Left ventricle myocardium inferior (tissue), 1 donor: ENCODE measurements at places on chromosomes 11 and 22. TPM values are rescaled to one million over a fixed set of nuclear protein-coding genes. Genes with fewer than 3 reads are reported as not detected.

Gene DTX4
- 1.8 TPM for total RNA-seq

Gene MMP27
- not detected for total RNA-seq

Gene TMEM191B
- total RNA-seq = 0.74 TPM

Gene SMTNL1
- total RNA-seq = not detected

Gene PANX3
- total RNA-seq = not detected

Gene DUSP8
- total RNA-seq = 15.3 TPM

Gene RAB3IL1
- 9.5 TPM for total RNA-seq

Gene SNX32
- total RNA-seq = not detected

Gene TTLL1
- 8.5 TPM for total RNA-seq

Gene JHY
- 1.8 TPM for total RNA-seq

- peak; percentile 23 for DNase-seq
- no peak overlapping the region for H3K27ac ChIP-seq
- no peak overlapping the region for H3K4me3 ChIP-seq
- H3K36me3 ChIP-seq = no peaks in the 10 kb centered on the region
Observed at GRCh38 chr11:120929664-120930154, 94.2 kb upstream of the TBCEL start.

DNA sequence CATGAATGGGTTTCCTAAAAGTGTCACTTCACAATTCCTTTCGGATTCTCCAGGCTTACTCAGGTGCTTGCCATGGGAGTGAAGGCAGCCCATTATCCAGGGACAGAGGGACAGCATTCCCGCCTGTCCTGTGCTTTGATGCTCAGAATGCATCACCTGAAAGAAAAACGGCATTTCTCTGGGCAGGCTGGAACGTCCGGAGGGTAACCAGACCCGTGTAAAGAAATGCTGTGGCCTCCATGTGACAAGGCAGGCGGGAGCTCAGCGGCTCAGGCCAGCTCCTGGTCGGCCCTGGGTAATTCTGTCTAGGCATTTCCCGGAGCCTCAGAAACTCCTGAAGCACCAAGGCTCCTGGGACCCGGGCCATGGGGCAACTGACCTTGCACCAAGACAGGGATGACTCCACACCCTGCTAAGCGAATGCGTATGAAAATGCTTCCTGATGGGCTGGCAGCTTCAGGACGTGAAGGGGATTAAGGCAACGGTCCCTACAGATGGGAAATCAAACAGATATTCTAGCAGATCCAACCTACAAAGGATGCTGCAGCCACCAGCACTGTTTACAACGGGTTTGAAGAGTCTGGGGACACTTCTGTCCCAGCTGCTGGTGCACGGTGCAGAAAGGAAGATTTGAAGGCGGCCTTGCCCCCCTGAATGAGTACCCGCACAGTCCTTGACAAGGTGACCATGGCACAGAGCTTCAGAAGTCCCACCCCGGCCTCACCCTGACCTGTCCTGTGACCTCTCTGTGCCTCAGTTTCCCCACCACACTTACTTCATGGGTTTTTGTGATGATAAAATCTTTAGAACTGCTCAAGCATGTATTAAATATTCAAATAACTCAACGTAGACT lies 13.6 kb upstream of the FGF3 start:
- no peaks in the 10 kb centered on the region for H3K4me1 ChIP-seq
- H3K27ac ChIP-seq = no peak overlapping the region
- no peaks in the 10 kb centered on the region for H3K36me3 ChIP-seq
- no peak for DNase-seq
- H3K27me3 ChIP-seq = peaks cover 76% of the 10 kb centered on the region

GRCh38 chr11:57210781-57211180 lies 26.3 kb downstream of the APLNR start:
- no peak overlapping the region for H3K4me3 ChIP-seq
- H3K4me1 ChIP-seq = peaks cover 72% of the 10 kb centered on the region

GRCh38 chr11:77213029-77213579 lies 85.1 kb downstream of the MYO7A start:
- H3K36me3 ChIP-seq = peaks cover 6% of the 10 kb centered on the region
- no peak for DNase-seq
- H3K4me1 ChIP-seq = no peaks in the 10 kb centered on the region
- no peaks in the 10 kb centered on the region for H3K27me3 ChIP-seq

DNA sequence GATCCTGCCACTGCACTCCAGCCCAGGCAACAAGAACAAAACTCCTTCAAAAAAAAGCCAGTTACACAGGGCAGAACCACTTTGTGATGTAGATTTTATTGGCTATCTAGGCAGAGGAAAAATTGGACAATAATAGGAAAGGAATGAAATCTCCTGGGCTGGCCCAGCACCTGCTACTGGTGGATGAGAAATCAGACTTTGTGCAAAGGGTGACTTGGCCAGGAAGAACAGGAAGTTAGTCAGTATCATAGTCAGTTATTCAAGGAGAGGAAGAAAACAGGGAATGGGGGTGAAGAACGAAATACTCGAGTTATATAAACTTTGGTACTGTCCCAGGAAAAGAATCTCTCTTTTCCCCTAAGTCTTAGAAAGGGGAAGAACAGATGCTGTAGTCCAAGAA lies 11.0 kb upstream of the SPTBN2 start:
- no peaks in the 10 kb centered on the region for H3K27me3 ChIP-seq
- H3K4me3 ChIP-seq = no peak overlapping the region
- peaks cover 16% of the 10 kb centered on the region for H3K4me1 ChIP-seq
- no peak for DNase-seq
- no peak overlapping the region for H3K27ac ChIP-seq

DNA sequence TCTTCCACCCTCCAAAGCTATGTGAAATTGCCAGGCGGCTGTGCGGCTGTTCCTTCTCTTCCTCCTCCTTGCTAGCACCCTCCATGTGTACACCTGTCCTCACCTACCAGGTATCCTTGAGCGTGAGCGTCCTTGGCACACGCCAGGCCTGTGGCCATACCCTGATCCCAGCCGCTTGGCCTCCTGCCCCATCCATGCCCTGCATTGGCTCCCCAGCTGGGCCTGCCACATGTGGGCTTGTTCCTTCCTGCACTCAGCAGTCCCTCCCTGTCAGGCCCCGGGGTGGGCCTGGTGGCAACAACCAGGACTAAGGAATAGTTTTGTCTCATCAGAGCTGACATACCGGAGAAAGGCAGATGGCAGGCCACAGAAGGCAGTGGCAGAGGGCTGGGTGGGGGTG lies 40.0 kb downstream of the SCUBE1 start:
- DNase-seq = no peak
- no peaks in the 10 kb centered on the region for H3K36me3 ChIP-seq
- peaks cover 7% of the 10 kb centered on the region for H3K27me3 ChIP-seq
- H3K4me1 ChIP-seq = peaks cover 23% of the 10 kb centered on the region

- peak overlapping the region; percentile 87 for H3K4me3 ChIP-seq
- peaks cover 29% of the 10 kb centered on the region for H3K36me3 ChIP-seq
- no peak for DNase-seq
- H3K4me1 ChIP-seq = peaks cover 25% of the 10 kb centered on the region
- H3K27ac ChIP-seq = peak overlapping the region; percentile 76
Observed at GRCh38 chr11:18105086-18105801, 638 bp downstream of the SAAL1 start.

- H3K4me1 ChIP-seq = no peaks in the 10 kb centered on the region
- DNase-seq = no peak
- no peak overlapping the region for H3K27ac ChIP-seq
Observed at GRCh38 chr22:16789860-16790493, 35.2 kb downstream of the XKR3 start.

DNA sequence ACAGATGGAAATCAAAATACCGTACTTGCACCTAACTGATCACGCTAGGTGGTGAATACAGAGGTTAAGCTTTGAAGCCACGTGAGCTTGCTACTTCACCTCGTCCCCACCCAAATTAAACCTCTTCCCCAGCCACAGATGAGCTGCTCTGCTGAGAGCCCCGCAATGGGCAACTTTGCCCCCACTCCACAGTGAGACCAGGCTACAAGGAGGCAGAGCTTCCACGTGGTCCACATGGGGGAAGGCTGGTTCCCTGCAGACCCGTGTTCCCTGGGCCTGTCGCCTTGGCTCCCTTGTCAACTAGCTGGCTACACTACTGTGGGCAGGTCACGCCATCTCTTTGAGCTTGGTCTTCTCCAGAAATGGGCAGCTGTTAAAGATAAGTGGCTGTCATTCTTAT lies 10.9 kb downstream of the CD5 start:
- H3K4me3 ChIP-seq = no peak overlapping the region
- H3K36me3 ChIP-seq = no peaks in the 10 kb centered on the region
- no peak overlapping the region for H3K27ac ChIP-seq
- peaks cover 6% of the 10 kb centered on the region for H3K27me3 ChIP-seq

DNA sequence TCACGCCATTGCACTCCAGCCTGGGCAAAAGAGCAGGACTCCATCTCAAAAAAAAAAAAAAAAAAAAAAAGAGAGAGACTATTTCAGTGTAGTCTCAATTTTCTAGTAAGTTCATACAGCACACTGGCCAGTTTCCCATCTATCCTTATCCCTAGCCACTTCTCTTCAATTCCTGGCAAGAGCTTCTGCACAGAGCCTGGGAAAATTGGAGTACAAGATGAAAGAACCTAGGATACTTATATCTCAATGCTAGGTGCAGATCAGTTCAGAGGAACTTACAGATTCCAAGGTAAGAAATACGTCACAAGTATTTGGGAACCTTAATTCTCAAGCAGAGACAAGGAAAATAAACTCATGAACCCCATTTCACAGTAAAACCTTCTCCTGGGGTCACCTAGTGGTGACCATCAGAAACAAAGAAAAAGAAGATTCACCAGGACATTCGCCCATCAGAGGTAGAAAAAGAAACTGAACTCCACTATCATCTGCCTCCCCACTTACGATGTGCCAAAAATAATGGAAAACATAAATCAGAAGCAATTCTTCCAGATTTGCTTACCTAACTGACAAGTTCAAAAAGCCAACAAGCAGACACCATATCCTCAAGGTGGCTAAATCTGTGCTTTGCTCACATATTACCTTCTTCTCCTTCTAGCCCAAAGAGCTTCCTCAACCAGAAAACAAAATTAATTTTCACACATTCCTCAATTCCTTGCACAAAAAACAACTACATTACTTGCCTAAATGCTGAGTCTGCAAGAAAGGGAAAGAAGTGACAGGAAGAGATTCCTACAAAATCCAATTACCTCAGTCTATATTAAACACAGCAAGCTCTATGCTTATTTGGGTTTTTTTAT lies 4.9 kb downstream of the DENND5A start:
- peak overlapping the region; percentile 37 for H3K27ac ChIP-seq
- peaks cover 6% of the 10 kb centered on the region for H3K36me3 ChIP-seq
- no peak for DNase-seq
- H3K27me3 ChIP-seq = no peaks in the 10 kb centered on the region
- peaks cover 73% of the 10 kb centered on the region for H3K4me1 ChIP-seq

GRCh38 chr11:114081641-114082414 lies 22.3 kb downstream of the ZBTB16 start:
- peaks cover 100% of the 10 kb centered on the region for H3K4me1 ChIP-seq
- no peak for DNase-seq
- no peaks in the 10 kb centered on the region for H3K27me3 ChIP-seq
- peaks cover 57% of the 10 kb centered on the region for H3K36me3 ChIP-seq
- H3K4me3 ChIP-seq = peak overlapping the region; percentile 39
- peak overlapping the region; percentile 90 for H3K27ac ChIP-seq

DNA sequence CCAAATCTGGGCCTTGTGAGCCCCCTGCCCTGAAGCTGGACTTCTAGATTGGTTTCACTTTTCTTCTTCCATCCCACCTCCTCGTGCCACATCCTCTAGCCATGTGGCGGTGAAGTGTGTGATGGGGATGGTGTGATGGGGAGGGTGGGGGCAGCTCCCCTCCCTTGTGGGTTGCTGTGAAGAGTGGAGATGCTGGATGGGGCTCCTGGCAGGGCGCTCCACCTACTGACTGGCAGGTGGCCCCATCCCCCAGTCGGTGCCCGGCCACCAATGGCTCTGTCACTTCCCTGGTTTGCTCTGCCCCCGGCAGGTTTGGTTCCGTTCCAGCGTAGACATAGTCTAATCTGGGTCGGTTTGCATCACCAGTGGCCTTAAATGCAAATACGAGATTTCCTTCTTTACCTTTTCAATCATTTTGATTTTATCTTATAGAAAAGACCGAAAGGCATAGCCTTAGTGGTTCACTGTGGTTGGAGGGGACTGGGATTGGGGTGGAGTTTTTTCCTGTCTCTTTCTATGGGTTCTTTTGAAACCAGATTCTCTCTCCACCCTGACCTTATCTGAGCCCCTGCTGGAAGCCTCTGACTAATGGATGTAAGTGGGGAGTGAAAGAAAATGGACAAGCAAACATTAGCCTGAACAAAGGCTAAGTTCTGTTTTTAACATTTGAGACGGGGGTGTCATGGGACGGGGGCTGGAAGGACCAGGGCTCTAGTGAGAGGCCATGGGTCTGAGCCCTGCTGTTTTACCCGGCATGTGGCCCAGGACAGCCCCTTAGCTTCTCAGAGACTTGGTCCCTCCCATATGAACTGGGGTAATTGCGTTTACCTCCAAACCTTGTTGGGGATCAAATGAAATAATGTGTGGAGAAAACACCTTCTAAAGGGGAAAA lies 149.3 kb downstream of the CACNA1I start:
- H3K4me1 ChIP-seq = no peaks in the 10 kb centered on the region
- no peak overlapping the region for H3K27ac ChIP-seq
- H3K27me3 ChIP-seq = peaks cover 84% of the 10 kb centered on the region
- H3K36me3 ChIP-seq = no peaks in the 10 kb centered on the region
- DNase-seq = no peak

GRCh38 chr22:39170825-39171622 lies 18.5 kb upstream of the CBX7 start:
- peak; percentile 85 for DNase-seq
- H3K4me3 ChIP-seq = peak overlapping the region; percentile 26
- H3K4me1 ChIP-seq = peaks cover 55% of the 10 kb centered on the region
- peak overlapping the region; percentile 88 for H3K27ac ChIP-seq

- H3K4me1 ChIP-seq = peaks cover 39% of the 10 kb centered on the region
- peak overlapping the region; percentile 52 for H3K27ac ChIP-seq
- no peak for DNase-seq
- H3K36me3 ChIP-seq = peaks cover 14% of the 10 kb centered on the region
- H3K27me3 ChIP-seq = no peaks in the 10 kb centered on the region
- no peak overlapping the region for H3K4me3 ChIP-seq
Observed at GRCh38 chr22:33785283-33785968, 134.8 kb downstream of the LARGE1 start.

GRCh38 chr11:67510023-67510345 lies 2.0 kb upstream of the CDK2AP2 start:
- no peak overlapping the region for H3K4me3 ChIP-seq
- no peak overlapping the region for H3K27ac ChIP-seq
- H3K36me3 ChIP-seq = peaks cover 8% of the 10 kb centered on the region
- DNase-seq = no peak
- peaks cover 30% of the 10 kb centered on the region for H3K27me3 ChIP-seq

DNA sequence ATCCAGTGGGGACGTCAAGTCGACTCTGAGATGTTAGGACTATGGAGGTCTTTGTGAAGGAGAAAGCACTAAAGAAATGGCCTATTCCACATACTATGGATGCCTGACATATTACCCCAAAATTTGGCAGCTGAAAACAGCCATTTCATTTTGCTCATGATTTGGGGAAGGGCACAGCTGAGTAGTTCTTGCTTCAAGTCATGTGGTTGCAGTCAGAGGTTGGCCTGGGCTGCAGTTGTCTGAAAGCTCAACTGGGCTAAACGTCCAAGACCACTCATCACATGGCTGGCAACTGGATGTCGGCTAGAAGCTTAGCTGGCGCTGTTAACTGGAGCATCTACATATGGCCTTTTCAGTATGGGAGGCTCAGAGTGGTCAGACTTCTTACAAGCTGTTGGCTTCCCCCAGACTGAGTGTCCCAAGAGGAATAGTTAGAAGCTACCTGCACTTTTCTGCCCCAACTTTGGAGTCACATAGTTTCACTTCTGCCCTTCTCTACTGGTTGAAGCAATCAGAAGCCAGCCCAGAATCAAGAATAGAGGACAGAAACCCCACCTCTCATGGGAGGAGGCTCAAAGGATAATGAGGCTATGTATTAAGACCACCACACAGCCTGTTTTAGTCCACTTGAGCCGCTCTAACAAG lies 14.1 kb downstream of the SLC35C1 start:
- no peak overlapping the region for H3K27ac ChIP-seq
- no peaks in the 10 kb centered on the region for H3K36me3 ChIP-seq
- H3K27me3 ChIP-seq = no peaks in the 10 kb centered on the region
- no peak overlapping the region for H3K4me3 ChIP-seq
- no peak for DNase-seq
